ENCODE measurements at places on chromosomes 2 and 18.

DNA sequence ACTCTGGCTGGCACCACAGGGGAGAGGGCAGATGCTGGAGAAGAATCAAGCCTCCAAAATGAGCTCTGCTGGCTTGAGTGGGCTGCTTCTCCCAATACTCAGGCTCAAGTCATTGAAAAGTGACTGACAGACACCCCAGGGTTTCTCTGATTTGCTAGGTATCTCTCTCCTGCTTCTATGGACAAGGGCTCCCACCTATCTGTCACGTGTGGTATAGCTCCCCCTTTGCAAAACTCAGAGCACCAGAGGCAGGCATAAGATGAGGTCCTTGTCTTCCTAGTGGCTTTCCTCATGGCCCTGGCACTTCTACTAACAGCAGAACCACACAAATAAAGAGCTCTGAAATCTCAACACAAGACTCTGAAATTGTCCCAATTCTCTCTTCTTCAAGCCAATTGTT lies 105.2 kb downstream of the GALNT14 start:
- no peak for DNase-seq

- no peak for DNase-seq
Observed at GRCh38 chr2:16246911-16247310, 306.6 kb downstream of the MYCN start.

- no peak for DNase-seq
Observed at GRCh38 chr18:8890957-8891464, 185.7 kb downstream of the MTCL1 start.

DNA sequence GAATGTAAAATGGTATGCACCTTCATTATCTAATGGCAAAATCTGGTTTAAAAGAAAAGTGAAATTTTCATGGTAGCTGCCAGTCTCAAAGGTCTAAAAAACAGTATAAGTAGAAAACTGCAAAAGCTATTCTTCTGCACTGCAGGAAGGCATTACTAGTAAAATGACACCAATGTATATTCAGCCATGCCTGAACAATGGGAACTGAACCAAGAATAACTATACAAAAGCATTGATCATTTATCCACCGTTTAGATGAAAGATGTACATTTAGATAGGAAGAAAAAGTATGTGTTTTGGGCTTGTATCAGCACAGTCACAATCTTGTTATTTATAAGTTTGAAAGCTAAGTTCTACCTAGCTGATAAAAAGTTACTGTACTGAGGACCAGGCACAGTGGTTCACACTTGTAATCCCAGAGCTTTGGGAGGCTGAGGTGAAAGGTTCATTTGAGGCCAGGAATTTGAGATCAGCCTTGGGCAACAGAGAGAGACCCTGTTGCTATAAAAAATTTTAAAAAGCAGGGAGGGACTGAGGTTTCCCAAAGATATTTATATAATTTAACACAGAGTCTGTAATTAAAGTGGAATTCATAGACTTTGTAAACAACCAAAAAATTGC lies 163.1 kb upstream of the WDSUB1 start:
- DNase-seq: no peak

GRCh38 chr2:102144128-102144527 lies 1.6 kb downstream of the IL1R1 start:
- no peak for DNase-seq

GRCh38 chr2:224933431-224933830 lies 108.8 kb downstream of the DOCK10 start:
- DNase-seq: no peak

- DNase-seq: no peak
Observed at GRCh38 chr2:134919341-134920210, 954 bp downstream of the CCNT2 start.

DNA sequence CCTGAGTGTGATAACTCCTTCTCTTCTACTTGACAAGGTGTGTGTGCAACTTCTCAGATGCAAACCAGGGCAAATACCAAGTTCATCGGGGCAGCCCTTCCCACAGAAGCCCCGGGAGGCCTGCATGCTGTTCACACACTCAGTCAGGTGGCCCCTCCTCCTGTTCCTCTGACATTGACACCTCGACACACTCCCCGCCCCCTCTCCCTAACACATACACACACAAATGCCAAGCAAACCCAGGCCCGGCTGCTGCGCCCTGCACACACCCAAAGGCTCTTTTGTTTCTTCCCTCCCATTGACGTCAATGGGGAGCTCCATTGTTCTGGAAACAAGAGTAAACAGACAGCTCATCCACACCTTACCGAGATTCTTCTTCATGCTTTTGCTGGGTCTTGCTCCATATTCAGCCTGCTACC lies 1.7 kb upstream of the PER2 start:
- DNase-seq: no peak

- DNase-seq: no peak
Observed at GRCh38 chr2:216503159-216503629, 4.5 kb downstream of the RPL37A start.

- no peak for DNase-seq
Observed at GRCh38 chr2:152406836-152407161, 71.8 kb downstream of the FMNL2 start.

DNA sequence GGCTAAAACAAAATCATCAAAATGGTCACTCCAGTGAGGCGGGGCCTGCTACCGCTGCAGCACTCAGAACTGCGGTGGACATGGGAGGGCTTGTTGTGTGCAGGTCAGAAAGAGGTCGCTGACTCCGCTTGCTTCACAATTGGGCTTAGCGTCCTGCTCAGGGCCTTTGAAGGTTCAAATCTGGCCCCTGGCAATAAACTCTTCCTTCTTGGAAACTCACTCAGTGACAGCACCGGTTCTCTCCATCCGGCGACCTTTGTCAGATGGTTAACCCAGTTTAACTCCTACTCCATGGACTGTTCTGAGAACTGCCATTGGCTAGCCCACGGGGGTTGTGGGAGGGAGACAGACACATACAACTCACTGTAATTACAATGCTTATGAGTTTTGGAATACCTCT lies 29.0 kb upstream of the LAPTM4A start:
- DNase-seq: no peak

DNA sequence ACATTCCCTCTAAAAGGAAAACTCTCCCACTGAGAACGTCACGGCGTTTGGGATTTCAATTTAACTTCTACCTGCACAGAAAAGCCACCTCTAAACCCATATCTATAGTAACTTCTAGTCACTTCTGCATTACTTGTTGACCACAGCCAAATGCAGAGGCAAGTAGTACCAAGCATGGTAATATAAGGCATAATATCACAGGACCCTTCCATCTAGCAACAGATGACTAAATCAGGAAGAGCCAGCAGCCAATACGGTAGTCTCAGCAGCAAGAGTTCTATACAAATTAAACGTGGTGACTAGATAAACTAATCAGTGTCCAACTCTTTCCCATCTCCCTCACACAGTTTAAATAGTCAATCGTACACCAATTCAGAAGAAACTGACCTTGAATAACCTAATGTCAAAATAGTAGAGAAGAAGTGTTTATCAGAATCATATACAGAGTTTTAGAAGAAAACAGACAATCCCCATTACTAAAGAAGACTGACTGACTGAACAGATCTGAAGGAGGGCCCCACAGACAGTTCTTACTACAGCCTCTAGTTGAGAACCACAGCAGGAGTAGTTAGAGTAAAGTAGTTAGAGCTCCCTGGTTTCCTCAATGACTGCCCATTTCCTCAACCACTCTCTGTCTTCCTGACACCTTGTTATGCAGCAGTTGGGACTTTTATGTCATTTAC lies 30.0 kb downstream of the MEMO1 start:
- DNase-seq: no peak

DNA sequence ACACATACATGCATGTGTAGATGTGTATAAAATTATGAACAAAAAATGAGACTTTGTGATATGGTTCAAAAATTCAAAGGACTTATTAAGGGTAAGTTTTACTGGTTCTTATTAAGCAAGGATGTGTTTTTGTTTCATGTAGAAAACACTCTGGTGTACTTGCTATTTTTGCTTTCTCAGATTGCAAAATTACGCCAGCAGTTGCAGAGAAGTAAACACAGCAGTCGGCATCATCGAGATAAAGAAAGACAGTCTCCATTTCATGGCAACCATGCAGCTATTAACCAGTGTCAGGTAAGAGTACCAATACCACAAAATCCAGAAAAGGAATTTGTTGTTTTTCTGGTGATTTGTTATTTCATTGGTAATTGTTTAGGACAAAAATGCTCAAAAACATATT lies 91.3 kb downstream of the FAM117B start:
- DNase-seq: no peak

DNA sequence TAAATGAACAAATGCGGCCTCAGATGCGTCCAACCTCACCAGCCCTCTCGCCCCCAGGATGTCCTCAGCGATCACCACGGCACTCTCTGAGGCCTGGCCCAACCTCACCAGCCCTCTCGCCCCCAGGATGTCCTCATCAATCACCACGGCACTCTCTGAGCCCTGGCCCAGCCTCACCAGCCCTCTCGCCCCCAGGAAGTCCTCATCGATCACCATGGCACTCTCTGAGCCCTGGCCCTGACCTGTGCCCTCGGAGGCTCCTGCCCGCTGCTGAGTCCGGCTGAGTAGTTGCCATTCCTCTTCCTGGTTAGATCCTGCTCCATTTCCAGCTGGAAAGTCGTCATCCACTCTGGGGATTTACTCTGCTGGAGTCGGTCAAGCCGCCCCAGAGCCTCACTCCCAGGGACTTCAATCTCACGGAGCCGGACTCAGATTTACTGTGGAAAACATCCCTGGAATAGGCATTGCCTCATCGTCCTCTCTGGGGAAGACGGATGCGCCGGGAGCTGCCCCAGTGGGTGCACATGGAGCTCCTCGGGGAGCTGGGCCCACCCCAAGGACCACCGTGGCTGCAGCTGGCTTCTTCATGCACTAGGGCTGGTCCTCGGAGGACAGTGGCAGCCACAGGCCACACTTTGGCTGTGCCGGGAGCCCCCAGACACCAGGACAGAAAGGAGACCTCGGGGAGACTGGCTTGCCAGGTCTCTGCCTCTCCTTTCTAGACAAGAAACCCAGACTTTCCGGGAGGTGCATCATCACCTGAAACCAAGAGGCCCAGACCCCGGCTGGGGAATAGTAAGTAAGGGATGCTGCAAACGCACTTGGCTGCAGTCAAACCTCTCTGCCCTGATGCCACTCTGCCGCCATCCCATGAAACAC lies 230.6 kb downstream of the EIPR1 start:
- no peak for DNase-seq

- DNase-seq: no peak
Observed at GRCh38 chr18:73164430-73164829, 296.6 kb upstream of the NETO1 start.

DNA sequence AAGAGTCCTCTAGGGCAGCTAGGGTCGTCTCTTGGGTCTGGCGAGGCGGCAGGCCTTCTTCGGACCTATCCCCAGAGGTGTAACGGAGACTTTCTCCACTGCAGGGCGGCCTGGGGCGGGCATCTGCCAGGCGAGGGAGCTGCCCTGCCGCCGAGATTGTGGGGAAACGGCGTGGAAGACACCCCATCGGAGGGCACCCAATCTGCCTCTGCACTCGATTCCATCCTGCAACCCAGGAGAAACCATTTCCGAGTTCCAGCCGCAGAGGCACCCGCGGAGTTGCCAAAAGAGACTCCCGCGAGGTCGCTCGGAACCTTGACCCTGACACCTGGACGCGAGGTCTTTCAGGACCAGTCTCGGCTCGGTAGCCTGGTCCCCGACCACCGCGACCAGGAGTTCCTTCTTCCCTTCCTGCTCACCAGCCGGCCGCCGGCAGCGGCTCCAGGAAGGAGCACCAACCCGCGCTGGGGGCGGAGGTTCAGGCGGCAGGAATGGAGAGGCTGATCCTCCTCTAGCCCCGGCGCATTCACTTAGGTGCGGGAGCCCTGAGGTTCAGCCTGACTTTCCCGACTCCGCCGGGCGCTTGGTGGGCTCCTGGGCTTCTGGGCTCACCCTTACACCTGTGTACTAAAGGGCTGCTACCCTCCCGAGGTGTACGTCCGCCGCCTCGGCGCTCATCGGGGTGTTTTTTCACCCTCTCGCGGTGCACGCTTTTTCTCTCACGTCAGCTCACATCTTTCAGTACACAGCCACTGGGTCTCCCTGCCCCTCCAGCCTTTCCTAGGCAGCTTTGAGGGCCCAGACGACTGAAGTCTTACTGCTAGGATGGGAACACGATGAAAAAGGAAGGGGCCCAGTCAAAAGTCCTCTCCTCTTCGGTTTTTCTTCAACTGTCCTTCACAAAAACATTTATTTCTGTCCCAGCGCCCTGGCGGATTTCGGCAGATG lies 8.1 kb downstream of the SIX2 start:
- DNase-seq: no peak

- no peak for DNase-seq
Observed at GRCh38 chr18:48003426-48004349, 73.2 kb upstream of the SMAD2 start.

DNA sequence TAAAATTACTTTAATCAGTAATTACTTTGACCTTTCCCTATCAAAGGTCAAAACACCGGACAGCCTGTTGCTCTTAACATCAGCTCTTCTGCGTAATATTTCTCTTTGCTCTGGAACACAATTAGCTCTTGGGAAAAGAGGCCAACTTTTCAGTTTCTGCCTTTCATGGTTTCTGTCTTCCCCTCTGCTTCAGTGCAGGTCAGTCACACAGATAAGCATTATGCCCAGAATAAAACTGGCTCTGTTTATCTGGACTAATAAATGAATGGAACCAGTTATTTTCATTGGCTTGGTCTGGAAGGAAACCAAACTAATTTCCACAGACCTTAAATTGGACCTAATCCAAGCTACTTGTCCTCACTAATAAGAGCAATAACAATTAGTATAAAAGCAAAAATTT lies 26.2 kb upstream of the GALNT3 start:
- no peak for DNase-seq

GRCh38 chr2:101725038-101725437 lies 27.5 kb downstream of the MAP4K4 start:
- DNase-seq: no peak

GRCh38 chr2:27350106-27350693 lies 6.4 kb downstream of the GTF3C2 start:
- DNase-seq: no peak

DNA sequence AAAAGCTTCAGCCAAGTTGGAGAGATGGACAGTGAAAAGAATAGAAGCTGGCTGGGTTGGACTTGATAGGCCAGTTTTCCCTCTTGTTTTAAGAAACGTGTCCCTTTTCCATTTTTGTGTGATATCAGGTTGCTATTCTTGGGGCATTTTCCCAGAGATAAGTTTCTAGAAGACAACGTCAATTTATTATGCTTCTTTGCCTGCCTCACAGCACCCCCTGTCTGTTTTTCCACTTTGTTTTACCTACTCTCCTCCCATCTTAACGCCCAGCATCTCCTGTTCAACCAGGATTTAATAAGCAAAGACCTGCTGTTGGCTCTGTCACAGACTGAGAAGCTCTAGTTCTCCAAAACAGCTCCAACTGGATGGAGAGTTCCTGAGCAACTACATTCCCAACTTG lies 317.8 kb upstream of the ZNF521 start:
- no peak for DNase-seq

DNA sequence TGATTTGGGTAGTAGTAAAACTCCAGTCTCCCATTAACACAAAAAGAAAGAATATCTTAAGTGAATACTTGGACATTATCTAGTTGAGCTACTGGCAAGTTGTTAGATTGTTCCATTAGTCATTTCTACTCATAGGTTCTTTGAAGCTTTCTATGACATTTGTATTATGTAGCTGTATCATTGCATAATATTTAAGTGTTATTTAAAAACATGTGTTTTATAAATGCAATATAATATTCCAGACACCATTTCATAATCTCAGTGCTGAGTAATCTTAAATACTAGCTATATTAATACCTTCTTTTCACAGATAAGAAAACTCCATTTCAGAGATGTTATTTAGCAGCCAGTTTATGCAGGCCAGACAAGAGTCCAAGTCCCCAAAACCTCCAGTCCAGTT lies 271.9 kb downstream of the NCKAP5 start:
- DNase-seq: no peak

GRCh38 chr2:240433973-240434727 lies 1.3 kb upstream of the GPC1 start:
- DNase-seq: no peak

Data from NCI-H1694 (cell line).